Naive B cell (primary cell): ENCODE measurements at places on chromosomes 3 and 15.

DNA sequence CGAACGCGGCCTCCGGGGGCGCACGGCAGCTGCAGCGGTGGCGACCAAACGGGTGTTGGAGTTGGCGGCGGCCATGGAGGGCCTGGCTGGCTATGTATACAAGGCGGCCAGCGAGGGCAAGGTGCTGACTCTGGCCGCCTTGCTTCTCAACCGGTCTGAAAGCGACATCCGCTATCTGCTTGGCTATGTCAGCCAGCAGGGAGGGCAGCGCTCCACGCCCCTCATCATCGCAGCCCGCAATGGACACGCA is 725 bp downstream of the FEM1B start:
- no peak for DNase-seq

- DNase-seq = no peak
Measured at GRCh38 chr3:15032650-15033049, 32.5 kb downstream of the MRPS25 start.

- DNase-seq = no peak
Measured at GRCh38 chr3:145209561-145209960, 951.4 kb downstream of the PLOD2 start.

DNA sequence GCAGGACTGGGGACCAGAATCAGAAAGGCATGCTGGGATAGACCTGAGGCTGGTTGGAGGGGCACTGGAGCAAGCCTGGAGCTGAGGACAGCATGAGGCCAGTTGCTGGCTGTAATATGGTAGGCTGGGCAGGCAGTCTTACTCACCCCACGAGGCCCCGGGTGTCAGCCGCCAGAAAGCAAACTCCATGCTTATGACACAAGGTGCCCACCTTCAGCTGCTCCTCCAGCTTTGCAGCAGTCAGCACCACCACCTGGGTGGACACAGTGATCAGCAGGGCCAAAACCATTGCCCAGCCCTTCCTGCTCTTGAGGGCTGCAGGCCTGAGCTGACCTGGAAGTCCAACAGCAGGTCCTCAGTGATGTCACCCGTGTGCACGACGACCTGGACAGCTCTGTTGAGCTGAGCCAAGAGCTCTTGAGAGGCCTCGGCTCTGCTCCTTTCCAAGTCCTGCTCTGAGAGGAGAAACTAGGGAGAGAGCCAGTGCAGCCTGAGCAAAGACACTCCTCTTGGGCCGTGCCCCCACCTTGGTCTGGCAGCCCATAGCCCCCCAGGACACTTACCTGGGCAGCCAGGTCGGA is 747 bp downstream of the UBA7 start:
- no peak for DNase-seq

DNA sequence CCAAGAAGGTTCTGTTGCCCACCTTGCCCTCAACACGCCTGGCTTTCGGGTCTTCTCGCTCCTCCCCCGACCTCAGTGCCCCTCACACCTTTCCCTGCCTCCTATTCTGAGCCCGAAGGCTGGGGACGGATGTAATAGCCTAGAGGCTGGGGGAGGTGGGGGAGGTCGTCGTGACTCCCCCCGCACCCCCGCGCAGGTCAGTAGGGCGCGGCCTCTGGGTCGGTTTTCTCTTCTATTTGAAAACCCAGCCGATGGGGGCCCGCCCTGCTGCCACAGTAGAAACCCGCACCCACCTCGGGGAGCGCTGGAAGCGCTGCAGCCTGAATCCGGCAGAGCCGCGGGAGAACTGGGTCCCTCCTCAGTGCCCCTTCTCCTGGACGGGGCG is 1.0 kb upstream of the RBPMS2 start:
- no peak for DNase-seq

- no peak for DNase-seq
Measured at GRCh38 chr15:81170511-81170910, 26.2 kb upstream of the IL16 start.
